ENCODE measurements at places on chromosomes 11 and 22. TPM values are rescaled to one million over a fixed set of nuclear protein-coding genes. Genes with fewer than 3 reads are reported as not detected.

The TLCD5 gene
- 11.6 TPM for total RNA-seq

The DAGLA gene
- 5.1 TPM for total RNA-seq

The NXPE1 gene
- total RNA-seq = not detected

The UPK2 gene
- 0.86 TPM for total RNA-seq

The APOA5 gene
- total RNA-seq = not detected

- peak; percentile 75 for DNase-seq
Measured at GRCh38 chr11:2515401-2516275, 70.8 kb downstream of the KCNQ1 start.

- DNase-seq = no peak
Measured at GRCh38 chr11:57674251-57674650, 6.3 kb downstream of the ZDHHC5 start.

DNA sequence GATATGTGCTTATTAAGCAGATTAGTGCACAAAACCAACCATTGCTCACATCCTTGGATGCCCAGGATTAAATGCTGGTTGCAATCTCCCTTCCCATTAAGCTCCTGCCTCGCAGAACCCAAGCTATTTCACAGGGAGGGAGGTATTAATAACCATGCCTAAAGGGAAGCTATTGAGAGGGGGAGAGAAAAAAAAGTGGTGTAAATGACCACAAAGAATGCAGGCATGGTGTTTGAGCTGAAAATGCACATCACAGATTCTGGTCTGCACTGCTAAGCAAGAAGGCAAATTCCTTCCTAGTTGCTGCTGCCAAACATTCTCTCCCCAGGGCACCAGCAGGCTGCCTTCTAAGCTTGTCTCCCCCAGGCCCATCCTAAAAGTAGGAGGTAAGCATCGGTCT, 92.0 kb upstream of the ISX start:
- DNase-seq = no peak

DNA sequence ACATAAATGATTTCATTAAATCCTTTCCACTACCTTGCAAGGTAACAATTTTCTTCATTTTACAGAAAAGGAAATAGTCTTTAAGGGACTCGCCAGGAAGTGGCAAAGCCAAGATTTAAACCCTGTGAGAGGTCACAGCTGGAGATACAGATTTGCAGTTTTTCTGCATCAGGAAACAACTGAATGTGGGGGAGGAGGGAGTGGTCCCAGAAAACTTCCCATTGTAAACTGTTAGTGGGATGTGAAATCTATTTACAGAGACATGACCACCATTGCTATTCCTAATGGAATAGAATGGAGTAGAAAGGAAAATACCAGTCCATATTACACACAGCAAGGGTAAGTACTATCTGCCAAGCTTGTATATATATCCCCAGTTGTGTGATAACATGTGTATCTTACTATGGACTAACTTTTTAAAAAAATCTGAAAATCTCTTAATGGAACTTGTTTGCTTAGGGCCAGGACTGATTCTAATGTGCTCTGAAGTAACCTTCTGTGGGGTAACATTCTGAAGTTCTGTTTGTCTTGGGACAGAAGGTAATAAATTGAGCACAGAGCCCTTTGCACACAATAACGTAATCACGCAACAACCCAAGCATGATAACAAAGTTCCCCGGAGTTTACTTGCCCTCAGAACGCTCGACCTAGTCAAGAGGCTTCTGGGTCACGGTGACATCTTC, 10.9 kb upstream of the TSKU start:
- no peak for DNase-seq

DNA sequence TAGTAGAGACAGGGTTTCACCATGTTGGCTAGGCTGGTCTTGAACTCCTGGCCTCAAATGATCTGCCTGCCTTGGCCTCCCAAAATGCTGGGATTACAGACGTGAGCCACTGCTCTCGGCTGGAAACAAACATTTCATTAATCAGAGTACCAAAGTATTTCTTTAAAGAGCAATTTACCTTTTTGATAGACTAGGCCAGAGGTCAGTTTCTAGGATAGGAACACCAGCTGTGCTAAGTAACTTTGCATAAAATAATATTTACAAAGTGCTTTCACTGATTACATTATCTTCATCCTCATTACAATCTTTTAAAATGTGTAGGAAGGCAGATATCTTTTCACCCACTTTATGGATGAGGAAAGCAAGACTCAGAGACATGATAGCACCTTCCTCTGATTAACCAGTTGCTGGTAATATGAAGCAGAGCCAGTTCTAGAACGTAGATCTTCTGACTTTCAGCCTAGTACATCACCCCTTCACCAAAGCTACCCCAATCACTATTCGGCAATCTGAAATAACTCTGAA, 355.2 kb downstream of the SOX6 start:
- no peak for DNase-seq

GRCh38 chr11:48169717-48170116, 46.9 kb upstream of the OR4B1 start:
- DNase-seq = no peak

DNA sequence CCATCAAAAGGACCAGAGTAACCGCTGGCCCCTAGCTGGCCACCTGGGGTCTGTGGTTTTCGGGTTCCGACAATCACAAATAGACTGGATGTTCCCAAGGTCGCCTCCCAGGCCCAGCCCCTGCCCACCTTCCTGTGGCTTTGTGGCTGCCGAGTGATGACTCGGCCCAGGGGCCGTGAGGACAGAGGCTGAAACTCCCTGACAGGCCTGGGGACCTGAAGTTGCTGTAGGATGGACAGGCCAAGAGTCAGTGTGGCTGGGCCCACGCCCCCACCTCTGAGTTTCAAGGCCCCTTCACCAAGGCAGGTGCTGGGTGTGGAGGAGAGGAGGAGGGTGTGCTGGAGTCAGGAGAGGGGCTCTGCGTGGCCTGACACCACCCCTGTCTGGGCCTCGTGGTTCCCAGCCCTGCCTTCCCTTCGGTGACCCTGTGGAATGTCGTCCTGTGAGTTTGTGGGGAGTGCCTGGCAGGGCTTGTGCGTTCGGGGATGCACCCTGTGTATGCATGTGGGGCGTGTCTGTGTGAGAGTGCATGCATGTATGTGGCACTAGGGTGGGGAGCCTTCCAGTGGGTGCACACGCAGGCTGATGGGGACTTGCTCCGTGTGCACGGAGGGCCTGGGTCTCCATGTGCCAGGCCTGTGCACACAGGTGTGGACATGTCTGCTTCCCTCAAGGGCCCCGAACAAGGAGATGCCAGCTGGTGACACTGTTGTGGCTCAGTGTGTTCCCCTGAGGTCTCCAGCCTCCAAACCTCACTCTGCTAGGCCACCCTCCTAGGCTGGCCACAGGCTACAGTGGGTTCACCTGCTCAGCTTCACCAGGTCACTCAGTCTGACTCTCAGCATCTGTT, 8.4 kb upstream of the MGAT3 start:
- no peak for DNase-seq

- no peak for DNase-seq
Measured at GRCh38 chr11:12088047-12088481, 22.3 kb upstream of the MICAL2 start.

DNA sequence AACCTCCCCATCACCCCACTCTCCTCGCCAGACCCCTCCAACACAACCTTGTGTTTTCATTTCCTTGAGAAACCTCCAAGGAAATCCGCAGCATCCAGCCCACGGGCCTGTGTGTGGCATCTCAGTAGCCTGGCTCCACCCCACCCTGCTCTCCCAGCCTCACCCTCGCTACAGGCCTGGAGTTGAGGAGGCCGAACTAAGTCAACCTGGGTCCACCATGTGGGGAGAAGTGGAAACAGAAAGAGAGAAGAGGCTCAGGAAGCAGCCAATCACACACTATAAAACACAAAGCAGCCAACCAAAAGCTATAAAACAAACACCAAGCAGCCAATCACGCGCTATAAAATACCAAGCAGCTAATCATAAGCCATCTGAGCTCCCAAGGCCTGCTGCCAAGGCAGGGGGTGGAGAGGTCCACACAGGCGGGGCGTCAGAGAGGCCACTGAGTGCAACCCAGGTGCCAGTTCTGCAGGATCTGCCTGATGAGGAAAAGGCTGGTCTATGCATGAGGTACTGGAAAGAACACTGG, 72.0 kb downstream of the MICAL3 start:
- no peak for DNase-seq

DNA sequence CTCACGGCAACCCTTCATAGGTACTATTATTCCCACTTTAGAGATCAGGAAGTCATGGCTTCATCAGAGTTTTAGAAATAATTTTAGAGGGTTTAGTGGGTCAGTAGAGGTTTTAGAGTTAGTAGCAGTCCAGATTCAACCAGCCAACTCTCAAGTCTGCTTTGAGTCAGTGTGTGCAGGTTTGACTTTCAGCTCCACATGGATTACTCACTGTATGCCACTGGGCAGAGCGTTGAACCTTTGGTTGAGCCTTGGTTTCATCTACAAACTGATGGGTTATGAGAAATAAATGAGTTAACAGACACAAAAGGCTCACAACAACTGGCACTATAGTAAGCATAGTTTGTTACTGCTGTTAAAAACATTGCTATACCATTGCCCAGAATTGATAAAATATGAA, 19.0 kb upstream of the TP53AIP1 start:
- DNase-seq = peak; percentile 3

DNA sequence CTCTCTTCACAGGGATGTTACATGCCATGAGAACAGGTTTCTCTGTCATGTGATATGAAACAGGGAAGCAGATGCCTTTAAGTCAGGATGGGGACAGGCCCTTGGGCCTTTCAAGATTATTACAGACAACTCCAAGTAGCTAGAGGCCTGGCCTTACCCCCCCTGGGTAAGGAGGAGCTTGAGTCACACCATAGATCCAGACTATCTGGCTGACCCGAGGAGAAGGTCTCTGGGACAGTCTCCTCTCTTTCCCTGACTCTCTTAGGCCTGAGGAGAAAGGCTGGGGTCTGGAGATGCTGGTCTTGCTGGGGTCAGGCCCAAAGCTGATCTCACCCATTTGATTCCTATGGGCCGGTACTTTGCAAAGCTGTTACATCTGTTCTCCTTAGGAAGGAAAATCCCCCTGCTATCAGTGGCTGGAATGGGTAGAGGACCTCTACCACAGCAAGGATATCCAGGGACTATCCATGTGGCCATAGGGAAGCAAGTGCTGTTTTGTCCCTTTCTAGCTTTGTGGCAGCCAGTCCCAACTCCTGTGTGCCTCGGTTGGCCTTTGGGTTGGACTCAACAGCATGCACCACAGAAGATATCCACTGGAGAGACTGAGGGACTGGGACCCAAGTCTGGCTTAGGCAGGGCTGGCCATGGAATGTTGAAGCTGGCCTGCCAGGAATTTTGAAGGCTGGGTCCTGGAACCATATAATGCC, 25.2 kb downstream of the RELT start:
- DNase-seq = no peak

GRCh38 chr11:96658436-96658835, 268.6 kb downstream of the JRKL start:
- no peak for DNase-seq

DNA sequence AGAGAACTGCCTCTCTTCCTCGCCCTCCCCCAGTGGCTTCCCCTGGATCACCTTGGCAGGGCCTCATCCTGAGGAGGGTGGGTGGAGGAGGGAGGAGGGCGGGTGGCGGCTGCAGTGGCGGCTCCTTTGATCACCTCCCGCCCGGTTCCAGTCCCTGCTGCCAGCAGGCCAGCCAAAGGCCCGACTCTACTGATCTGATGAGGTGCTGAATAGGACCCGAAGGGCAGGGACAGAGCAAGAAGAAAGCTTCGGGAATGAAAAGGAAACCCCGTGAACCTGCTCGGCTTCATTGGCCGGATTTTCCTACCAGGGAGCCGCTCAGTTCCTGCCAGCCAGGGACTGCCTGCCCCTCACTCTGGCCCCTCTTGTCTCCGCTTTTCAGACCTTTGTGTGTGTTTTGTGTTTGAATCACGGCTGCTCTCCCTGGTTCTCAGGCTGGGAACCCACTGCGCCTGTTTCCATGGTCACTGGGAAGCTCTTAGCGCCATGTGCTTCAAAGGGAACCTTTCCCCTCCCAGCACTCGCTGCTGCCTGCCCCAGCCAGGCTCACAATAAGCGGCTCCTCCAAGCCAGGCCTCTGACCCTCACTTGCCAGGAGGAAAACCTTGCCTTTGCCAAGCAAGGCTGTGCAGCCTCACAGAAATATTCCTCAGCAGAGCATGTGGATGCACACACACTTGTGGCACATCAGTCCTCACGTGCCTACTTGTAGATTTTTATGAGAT, 56.8 kb downstream of the C22orf31 start:
- DNase-seq = no peak

GRCh38 chr22:23219822-23220484, 39.6 kb downstream of the BCR start:
- no peak for DNase-seq

All from osteocyte (in vitro differentiated cells).